Naive thymus-derived CD8-positive, alpha-beta T cell (primary cell): ENCODE measurements at places on chromosomes 5 and 9.
A peak's percentile ranks its signal among the peaks of the same experiment; 100 is the strongest.

DNA sequence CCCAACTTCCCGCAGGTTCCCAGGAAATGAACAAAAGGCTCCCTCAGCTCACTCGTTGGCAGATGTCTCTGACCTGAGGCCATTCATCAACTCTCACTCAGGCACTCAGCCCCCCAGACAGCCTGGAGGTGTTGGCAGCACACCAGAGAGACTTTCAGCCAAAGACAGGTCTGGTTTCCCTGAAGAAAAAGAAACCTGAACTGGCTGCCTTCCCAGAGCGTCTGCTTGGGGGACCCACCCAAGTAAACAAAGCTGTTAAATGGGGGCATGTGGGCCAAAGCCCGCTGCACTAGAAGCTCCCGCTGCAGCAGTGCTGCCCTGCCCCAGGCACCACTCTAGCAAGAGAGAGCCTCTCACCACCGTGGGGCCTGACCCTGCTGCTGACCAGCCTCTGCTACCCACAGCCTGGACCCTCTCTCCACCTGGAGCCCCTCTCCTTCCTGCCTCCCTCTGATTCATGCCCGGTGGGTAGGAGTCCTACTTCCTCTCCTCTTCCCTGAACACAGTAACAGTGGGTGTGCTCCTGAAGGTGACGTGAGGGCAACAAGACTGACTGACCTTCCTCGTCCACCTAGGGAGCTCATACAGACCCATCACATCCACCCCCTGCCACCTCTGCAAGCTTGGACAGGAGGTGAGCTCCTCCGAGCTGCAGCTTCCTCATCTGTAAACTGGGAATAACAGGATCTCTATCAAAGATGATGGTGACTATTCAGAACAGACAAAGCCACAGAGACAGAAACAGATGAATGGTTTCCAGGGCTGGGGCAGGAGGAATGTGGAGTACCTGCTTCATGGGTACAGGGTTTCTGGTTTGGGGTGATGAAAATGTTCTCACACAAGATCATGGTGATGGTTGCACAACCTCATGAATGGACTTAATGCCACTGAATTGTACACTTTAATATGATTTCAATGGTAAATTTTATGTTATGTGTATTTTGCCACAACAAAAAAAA lies 31.0 kb upstream of the GABRP start:
- no peak for DNase-seq

- no peak for DNase-seq
Measured at GRCh38 chr5:176881816-176882566, 17.2 kb downstream of the HK3 start.

DNA sequence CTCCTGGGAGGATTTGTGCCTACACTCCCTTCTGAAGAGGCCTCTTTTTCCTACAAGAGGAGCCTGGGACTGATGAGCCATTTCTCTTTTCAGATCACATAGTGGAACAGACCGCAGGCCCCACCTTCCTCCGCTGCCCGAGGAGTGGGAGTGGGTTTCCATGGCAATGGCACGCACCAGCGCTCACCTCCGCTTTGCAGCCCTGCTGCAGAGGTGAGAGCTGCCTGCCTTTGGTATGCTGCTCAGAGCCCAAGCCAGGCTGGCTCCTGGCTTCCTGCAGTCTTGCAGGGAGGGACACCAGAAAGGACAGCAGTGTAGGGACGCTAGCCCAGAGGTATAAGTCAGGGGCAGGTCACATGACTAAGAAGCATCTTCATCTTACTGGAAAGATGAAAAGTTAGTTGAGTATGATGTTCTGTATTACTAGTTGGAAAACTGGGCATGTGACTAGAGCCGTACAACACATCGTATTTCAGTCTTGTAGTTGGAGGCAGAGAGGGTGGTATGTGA lies 12.4 kb downstream of the PTTG1 start:
- DNase-seq, result no peak

GRCh38 chr5:159735749-159736660 lies 180.3 kb upstream of the ADRA1B start:
- DNase-seq, result no peak

DNA sequence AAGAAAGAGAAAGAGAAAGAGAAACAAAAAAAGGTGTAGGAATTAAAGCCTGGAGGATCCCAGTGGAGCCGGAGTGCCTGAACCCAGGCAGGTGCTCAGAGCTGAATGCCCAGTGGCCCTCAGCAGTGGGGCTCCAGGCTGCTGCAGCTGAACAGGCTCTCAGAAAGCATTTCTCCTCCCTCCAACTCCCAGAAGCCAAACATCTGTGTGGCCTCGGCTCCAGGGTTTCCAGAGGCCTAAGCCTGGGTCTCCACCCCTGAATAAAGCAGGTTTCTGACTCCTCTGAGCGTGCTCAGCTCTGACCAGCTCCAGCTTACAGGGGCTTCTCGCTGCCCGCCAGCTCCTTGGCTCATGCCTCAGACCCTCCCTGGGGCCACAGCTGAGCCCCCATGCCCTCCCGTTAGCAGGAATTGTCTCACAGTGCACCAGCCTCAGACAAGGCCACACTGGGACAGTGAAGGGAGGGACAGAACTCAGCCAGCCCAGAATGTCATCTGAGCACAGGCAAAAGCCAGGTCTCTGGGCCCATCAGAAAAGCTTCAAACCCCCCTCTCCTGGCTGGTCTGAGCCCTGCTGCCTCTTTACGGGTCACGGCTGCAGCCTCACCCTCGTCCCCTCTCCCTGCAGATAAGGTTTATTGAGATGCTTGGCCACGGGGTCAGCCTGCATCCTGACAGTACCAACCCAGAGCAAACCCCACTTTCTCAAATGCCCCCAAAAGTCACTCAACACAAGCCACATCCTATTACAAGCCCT lies 114.4 kb upstream of the PPP1R26 start:
- no peak for DNase-seq

DNA sequence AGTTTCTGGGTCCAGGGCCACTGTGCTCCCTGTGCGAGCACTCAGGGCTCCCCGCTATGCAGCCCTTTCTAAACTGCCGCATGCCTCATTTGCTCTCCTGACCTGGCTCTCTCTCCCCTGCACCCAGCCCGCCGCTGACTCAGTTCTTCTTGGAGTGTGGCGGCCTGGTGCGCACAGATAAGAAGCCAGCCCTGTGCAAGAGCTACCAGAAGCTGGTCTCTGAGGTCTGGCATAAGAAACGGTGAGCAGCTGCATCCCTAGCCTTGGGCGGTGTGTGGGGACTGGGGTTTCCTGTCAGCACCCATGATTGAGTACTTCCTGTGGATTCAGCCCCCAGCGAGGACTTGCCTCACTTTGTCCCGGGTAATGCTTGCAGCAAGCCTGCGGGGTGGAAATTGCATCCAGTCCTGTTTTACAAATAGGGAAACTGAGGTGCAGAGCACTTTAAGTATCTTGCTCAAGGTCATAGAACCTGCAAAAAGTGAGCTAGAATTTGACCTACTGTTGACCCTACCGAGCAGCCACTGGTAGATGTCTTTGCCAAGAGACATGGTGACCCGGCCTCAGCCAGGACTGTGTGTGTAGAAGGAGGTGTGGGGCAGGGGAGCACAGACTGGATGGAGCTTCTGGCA lies 27.9 kb downstream of the USP20 start:
- peak; percentile 81 for DNase-seq

GRCh38 chr5:19462019-19462418 lies 526.0 kb downstream of the CDH18 start:
- no peak for DNase-seq

DNA sequence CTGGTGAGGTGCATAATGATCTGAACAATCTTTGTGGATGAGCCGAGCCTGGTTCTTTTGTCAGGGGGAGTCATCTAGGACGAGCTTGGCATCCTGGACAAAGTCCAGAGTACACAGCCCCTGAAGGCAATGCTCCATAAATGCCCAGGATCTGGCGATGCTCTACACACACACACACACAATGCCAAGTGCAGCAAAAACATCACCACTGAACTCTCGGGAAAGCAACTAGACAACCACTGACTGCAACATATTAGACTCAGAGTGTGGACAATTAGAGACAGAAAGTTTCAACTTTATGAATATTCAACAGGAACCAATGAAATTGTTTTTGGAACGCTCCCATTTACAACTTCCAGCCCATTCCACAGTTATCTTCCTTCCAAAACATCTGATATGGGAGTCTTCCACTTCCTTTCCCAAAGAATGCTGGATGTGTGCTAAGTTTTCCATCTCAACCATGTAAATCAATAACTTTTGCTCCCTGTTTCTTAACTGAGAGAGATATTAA lies 227.6 kb upstream of the ANKRD55 start:
- no peak for DNase-seq

DNA sequence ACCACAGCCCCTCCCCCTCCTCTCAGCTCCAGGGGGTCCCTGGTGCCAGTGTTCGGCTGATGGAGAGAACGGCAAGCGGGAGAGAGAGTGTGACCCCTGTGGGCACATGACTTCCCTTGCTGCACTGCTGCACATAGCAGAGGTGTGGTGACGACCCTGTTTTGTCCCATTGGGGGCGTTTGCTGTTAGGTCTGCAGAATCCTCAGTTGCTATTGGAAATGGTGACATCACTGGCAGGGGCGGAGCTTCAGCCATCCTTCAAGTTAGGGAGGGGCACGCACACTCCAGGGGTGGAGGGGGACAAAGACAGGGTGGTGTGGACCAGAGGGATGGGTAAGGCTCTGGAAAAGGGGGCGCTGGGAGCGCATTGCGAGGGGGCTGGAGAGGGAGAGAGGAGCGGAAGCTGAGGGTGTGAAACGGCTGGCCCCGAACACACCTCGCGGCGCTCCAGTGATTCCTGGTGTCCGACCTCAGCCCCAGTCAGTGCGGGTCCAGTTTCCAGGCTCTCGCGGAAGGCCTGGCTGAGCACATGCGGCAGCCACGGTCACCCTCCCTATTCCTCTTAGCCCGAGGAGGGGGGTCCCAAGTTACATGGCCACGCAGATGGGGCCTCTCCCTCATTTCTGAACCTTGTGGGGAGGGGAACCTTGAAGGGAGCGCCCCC lies 764 bp upstream of the GRIN1 start:
- DNase-seq, result no peak

GRCh38 chr5:149757197-149757947 lies 27.3 kb downstream of the PPARGC1B start:
- no peak for DNase-seq

DNA sequence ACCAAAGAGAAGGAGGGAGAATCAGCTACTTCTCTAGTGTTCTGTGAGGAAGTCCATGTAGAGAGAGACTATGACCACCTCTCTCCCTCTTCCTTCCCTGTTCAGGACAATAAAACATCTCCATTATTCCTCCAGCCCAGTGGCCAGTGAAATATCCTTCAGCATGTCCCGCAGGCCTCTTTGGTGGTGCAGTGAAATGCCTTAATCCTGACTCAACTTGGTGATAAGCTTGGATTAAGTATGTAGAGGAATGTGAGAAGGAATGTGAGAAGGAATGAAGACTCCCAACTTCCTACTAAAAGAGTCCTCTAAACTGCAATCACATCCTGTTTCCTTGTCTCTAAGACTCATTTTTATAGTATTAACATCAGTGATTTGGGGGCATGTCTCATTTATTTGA lies 167.3 kb downstream of the TRPM3 start:
- DNase-seq, result no peak

DNA sequence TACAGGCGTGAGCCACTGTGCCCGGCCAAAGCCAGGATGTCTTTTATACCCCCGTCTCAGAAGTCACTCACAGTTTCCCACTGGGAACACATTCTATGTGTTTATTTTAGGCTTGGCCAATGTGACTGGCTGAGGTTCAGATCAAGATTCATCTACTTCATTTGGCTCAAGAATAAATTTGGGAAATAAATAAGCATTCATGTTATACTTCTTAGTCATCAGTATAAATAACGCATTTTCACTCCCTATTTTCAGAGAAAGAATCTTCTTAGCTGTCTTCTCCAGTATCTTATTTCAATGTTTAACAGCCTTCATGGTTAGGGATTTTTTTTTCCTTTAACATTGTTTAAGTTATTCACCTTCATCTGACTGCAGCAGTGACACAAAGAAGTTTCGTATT lies 11.8 kb downstream of the S100Z start:
- DNase-seq, result no peak

GRCh38 chr5:28009576-28009975 lies 971.2 kb upstream of the CDH9 start:
- no peak for DNase-seq

DNA sequence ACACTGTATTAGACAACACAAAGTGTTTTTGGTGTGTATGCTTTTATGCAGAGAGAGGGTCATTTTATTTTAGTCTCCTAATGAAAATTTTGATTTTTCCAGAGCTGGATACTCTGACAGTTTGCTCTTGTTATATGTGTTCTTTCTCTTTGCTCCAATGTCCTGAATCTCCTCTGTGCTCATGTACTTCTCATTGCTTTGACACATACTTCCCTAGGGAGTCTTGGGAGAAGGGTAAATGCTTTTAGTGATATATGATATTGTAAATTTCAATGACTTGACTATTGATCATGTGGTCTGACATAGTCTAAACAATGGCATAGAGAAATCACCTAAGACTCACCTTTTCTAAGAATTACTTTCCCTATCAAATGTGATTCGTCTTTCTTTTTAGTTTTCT lies 972.6 kb upstream of the EDIL3 start:
- no peak for DNase-seq

DNA sequence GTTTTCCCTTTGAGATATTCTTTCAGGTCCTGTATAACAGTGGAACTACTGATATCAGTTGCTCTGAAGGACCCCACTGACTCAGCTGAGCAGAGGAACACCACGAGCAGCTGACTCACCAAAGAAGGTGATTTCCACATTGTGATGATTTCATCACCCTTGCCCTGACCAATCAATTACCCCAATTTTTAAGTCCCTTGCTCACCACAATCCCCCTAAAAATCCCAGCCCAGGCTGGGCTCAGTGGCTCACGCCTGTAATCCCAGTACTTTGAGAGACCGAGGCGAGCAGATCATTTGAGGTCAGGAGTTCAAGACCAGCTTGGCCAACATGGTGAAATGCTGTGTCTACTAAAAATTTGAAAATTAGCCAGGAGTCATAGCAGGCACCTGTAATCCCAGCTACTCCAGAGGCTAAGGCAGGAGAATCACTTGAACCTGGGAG lies 125.3 kb upstream of the ABCA1 start:
- no peak for DNase-seq

DNA sequence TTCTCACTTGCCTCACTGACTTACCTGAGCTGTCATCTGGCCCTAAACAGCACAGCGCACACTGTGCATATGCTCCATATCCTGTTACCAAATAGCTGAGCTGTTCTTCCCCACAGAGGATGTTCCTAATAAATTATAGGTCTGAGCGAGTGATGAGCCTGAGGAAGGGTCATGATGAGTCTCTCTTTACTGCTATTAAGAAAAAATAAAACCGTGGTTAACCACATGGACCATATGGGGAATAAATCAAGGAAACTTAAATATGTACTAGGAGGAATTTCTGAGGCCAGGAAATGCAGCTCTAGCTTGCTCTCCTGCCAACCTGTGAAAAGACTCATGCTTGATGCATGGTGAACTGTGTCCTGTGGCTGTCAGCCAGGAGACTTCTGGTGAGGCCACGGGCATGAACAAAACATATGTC lies 424.8 kb upstream of the DMAC1 start:
- no peak for DNase-seq

DNA sequence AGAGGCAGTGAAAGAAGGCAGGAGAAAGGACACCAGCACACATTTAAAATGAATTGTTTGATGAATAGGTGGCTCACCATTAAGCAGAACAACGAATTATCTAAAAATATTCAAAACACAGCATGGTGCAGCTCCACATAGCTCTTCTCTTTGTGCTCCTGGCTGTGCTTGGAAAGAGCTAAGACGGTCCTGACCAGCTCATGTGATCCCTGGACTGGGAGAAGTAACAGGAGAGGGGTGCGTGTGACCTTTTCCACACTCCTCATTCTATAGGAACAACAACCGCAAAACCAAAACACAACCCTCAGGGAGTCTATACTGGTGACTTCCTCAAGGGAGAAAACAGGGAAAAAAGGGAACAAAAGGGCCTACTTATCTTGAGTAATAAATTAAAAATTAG lies 140.5 kb downstream of the DIRAS2 start:
- DNase-seq, result no peak
